ENCODE measurements at places on chromosomes 2 and 18. TPM values are rescaled to one million over a fixed set of nuclear protein-coding genes. Genes with fewer than 3 reads are reported as not detected.
A peak's percentile ranks its signal among the peaks of the same experiment; 100 is the strongest.

GRCh38 chr2:101754618-101755017 lies 57.1 kb downstream of the MAP4K4 start:
- DNase-seq: no peak

HJURP gene
- total RNA-seq: 58.5 TPM

FBXO48 gene
- total RNA-seq: 2.4 TPM

DNA sequence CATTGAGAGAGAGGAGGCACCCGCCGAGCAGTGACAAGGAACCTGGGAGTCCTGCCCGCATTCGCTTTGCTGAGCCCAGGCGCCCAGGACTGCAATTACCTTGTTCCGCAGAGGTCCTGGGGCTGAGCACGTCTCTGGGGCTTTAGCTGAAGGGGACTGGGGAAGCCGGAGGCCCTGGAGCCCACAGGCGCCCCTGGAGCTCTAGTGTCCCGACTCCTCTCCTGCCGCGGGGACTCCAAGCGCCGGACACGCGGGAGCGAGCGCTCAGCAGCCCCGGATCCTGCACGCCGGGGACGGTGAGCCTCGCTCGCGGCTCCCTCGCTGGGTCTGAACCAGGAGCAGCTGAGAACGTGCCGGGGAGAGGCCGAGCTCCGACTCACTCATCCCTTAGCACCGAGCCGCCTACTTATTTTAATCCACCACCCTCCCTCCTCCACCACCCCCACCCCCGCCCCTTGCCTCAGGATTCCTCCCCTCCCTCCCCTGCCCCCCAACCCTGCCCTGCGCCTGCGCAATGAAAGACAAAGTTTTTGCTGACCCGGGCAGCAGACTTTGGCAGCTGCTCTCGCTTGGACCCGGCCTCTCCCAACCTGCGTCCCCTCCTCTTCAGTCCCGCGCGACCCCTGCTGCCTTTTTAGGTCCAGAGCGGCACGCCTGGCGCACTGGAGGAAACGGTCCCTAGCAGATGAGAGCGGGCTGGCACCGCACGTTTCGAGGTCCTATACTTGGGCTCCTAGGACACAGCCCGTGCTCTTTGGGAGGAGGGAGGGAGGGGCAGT lies at the start of gene OSR1:
Gene OSR1 (minus strand): TSS at position 382 of the 779 bp plus-strand sequence. CDS start 4,818 bp downstream, outside the sequence.
- DNase-seq: peak; percentile 54

MXD1 gene
- 17.4 TPM for total RNA-seq

KLHL41 gene
- total RNA-seq: 0.21 TPM

DNA sequence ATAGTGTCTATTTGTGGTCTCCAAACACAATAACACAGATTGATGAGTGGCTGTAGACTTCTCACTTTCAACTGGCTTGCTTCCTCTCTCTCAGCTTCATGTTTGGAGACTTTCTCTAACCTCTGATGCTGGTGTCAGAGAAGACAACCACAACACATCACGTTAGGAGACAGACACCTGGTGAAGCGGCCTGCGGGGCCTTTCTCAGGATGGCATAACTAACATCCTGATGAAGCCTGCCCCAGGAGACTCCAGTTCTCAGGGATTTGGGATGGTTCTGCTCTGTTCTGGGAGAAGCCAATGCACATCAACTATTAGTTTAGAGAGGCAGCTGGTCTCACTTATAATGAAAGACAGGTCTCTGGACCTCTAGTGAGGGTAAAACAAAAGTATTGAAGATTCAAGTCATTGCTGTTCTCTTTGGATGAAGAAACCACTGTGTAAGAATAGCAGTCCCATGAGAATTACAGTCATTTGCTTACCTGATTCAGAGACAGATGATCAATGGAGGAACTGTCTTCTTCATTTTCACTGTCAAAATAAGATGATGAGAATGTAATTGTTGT lies 2.0 kb downstream of the IL1A start:
- no peak for DNase-seq

DNA sequence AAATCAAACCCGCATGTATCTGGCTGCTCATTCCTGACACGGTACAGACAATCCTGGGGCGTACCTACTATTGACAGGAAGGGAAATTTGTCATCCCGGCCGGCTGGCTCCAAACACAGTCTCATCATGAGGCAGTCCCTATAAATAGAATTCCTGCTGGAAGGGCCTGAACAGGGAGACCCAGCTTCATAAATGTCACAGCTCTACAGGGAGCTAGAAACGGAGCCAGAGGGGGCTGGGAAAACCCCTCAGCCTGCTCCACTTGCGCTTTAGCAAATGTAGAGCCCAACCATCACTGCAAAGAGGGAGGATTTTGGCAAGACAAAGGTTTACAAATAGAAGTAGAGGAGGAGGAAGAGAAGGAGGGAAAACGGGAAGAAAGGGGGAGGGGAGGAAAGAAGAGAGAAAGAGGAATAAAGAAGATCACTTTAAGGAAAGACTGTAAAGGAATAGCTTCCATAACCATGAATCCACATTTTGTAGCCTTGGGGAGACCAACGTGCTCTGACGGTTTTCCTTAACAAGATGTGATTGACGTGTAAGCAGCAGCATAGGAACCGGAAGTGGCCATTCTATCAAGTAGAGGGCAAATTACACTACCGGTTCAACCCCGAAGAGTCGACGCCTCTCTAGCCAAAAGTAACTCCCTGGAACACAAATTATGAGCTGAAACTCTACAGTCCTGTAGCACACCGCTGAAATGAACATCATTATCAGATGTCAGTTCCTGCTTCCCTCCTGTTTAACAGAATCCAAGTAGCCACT lies 56.8 kb upstream of the TTN start:
- no peak for DNase-seq

Data from Calu3 (cell line).